ENCODE measurements at places on chromosomes 6 and 20.

DNA sequence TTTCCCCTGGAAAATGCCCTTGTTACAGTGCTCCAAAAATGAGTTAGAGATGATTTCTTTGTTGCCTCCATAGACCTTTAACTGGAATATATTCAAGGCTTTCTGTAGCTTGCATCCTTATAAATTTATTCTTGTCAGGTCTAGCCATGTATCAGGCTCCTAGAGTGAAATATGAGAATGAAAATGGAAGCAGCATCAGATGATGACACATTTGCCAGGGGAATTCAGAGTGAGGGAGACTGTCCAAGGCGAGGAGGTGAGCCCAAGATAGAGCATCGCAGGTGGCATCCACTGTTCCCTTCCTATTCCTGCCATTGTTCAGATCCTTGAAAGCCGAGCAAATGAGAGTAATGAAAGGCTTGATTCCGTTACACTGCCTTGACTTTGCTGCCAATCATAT lies 386.8 kb downstream of the SAMD5 start:
- DNase-seq: no peak

- peak; percentile 16 for DNase-seq
Observed at GRCh38 chr6:84763003-84763885, 1.2 kb downstream of the TBX18 start.

DNA sequence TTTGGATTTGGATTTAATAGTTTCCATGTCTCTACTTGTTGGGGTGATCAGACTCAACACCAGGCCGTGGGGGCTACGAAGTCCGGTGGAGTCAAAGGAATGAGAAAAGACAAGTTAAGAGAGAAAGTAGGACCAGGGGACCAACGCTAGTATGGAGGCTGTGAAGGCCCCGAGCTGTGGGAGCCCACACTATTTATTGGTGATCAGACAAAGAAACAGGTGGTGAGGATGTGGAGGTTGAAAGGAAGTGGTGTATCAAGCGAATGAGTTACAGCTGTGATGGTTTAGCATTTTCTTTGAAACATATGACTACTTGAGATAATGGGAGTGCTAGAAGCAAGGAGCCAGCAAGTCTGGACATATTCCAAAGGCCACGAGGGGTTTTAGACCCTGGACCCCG lies 62.4 kb downstream of the AKAP7 start:
- DNase-seq: peak; percentile 22

GRCh38 chr6:72955666-72956065 lies 269.6 kb downstream of the KHDC1L start:
- peak; percentile 53 for DNase-seq

- DNase-seq: no peak
Observed at GRCh38 chr6:79718509-79719247, 87.5 kb downstream of the SH3BGRL2 start.

GRCh38 chr20:58146746-58147140 lies 81.7 kb downstream of the ANKRD60 start:
- DNase-seq: no peak
